ENCODE measurements at places on chromosomes 2 and 18.

- peaks cover 3% of the 10 kb centered on the region for H3K4me1 ChIP-seq
- DNase-seq, result no peak
Measured at GRCh38 chr2:181738074-181738473, 57.8 kb upstream of the NEUROD1 start.

DNA sequence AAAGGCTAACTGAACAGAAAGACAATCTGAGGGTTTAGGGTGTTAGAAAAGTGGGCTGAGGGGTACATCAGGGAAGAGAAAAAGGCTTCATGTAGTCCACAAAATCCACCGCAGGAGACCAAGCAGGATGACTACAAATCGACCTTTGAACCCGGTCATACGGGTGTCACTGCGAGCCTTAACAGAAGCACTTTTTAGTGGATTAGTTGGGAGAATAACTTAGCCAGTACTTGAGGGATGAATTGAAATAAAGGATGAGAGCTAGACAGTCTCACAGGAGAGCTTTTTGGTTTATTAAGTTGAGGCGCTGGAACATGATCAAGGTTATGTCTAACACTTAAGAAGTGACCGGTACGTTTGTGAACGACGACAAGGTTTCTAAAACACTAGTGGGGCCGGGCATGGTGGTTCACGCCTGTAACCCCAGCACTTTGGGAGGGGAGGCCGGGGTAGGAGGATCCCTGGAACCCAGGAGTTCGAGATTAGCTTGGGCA, 217.7 kb downstream of the MCFD2 start:
- peaks cover 17% of the 10 kb centered on the region for H3K27me3 ChIP-seq
- DNase-seq, result no peak
- peak overlapping the region; percentile 94 for H3K4me3 ChIP-seq
- peaks cover 31% of the 10 kb centered on the region for H3K4me1 ChIP-seq
- peak overlapping the region; percentile 87 for H3K27ac ChIP-seq
- H3K36me3 ChIP-seq, result no peaks in the 10 kb centered on the region

GRCh38 chr18:25646971-25647370, 295.0 kb upstream of the ZNF521 start:
- no peak overlapping the region for H3K27ac ChIP-seq
- H3K27me3 ChIP-seq, result no peaks in the 10 kb centered on the region
- H3K4me1 ChIP-seq, result no peaks in the 10 kb centered on the region
- no peak for DNase-seq

- H3K27me3 ChIP-seq, result peaks cover 13% of the 10 kb centered on the region
- H3K4me1 ChIP-seq, result no peaks in the 10 kb centered on the region
Measured at GRCh38 chr18:62437235-62438017, 85.4 kb upstream of the ZCCHC2 start.

DNA sequence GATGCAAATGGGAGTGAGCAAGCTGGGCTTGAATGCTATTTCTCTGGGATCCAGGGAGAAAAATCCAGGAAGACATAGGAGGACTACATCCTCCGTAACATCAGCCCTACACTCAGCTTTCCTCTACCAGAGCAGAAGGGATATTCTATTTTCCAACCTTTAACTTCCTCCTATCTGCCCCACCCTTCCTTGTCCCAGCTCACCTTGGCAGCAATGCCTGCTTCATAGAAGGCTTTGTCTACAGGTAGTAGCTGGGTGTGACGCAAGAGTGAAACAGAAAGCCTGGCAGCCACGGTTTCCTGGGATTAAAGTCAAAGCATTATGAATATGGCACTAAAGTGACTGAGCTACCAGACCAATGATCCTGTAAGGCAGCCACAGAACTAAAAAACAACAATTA, 3.9 kb downstream of the KRTCAP3 start:
- no peak overlapping the region for H3K4me3 ChIP-seq
- peaks cover 3% of the 10 kb centered on the region for H3K4me1 ChIP-seq
- no peaks in the 10 kb centered on the region for H3K27me3 ChIP-seq
- no peak overlapping the region for H3K27ac ChIP-seq
- peaks cover 28% of the 10 kb centered on the region for H3K36me3 ChIP-seq

GRCh38 chr2:69786052-69786560, 43.4 kb upstream of the GMCL1 start:
- peaks cover 39% of the 10 kb centered on the region for H3K36me3 ChIP-seq
- no peak overlapping the region for H3K27ac ChIP-seq
- no peak for DNase-seq
- H3K27me3 ChIP-seq, result no peaks in the 10 kb centered on the region
- H3K4me1 ChIP-seq, result peaks cover 21% of the 10 kb centered on the region
- H3K4me3 ChIP-seq, result no peak overlapping the region

DNA sequence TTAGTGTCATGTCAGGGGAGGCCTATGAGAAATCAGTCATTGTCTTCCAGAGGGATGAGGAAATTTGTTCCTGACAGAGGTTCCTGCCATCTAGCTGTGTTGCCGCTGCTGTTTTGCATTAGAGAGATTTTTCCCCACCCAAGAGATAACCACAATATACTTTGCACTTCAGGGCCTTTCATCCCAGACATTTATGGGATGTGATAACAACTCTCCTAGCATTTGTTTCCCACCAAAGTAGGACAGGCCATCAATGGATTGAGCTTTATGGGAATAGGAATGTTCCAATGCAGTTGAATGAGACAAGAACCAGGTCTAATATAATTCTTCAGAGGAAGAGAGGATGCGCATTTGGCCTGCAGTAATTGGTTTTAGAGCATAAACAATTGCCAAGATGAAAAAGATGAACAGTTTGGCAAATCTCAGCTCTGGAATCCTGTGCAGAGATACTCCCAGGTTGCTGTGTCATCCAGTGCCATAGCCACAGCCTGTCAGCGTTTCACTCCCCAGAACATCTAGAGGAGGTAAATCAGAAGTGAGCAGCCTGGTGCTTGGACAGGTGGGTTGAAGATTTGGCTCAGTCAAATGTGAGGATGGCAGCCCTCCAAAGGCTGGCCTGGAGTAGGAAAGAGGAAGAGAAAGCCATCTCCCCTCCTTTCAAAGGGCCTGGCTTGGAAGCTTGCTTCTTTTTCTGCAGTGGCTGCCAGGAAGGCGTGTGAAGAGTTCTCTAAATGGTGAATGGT, 93.7 kb upstream of the SETBP1 start:
- no peak overlapping the region for H3K4me3 ChIP-seq
- DNase-seq, result no peak
- H3K27ac ChIP-seq, result no peak overlapping the region
- no peaks in the 10 kb centered on the region for H3K36me3 ChIP-seq

DNA sequence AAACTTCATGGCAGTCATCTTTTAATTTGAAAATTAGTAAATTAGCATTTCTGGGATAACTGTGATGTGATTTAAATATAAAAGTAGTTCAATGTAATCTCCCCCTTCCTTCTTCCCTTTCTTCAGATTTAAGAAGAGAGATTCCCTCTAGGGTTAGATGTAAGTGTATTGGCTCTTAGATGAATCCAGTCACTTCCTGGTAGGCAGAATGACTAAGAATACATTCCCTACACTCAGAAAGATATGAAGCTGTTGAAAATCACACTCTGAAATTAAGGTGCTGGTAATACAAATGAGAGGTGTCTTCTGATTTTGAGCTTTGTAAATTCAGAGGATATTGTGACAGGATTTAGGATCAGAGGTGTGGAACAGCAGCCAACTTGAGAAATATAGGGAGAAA, 71.6 kb downstream of the TDRD15 start:
- H3K4me3 ChIP-seq, result no peak overlapping the region
- DNase-seq, result no peak
- H3K27ac ChIP-seq, result no peak overlapping the region
- H3K36me3 ChIP-seq, result no peaks in the 10 kb centered on the region
- H3K4me1 ChIP-seq, result no peaks in the 10 kb centered on the region

- DNase-seq, result no peak
- peaks cover 3% of the 10 kb centered on the region for H3K4me1 ChIP-seq
- H3K36me3 ChIP-seq, result no peaks in the 10 kb centered on the region
Measured at GRCh38 chr2:173043476-173043875, 32.2 kb upstream of the MAP3K20 start.

- peaks cover 47% of the 10 kb centered on the region for H3K27me3 ChIP-seq
- no peak overlapping the region for H3K4me3 ChIP-seq
- H3K4me1 ChIP-seq, result peaks cover 21% of the 10 kb centered on the region
- DNase-seq, result no peak
Measured at GRCh38 chr2:10084223-10084865, 4.1 kb upstream of the CYS1 start.

DNA sequence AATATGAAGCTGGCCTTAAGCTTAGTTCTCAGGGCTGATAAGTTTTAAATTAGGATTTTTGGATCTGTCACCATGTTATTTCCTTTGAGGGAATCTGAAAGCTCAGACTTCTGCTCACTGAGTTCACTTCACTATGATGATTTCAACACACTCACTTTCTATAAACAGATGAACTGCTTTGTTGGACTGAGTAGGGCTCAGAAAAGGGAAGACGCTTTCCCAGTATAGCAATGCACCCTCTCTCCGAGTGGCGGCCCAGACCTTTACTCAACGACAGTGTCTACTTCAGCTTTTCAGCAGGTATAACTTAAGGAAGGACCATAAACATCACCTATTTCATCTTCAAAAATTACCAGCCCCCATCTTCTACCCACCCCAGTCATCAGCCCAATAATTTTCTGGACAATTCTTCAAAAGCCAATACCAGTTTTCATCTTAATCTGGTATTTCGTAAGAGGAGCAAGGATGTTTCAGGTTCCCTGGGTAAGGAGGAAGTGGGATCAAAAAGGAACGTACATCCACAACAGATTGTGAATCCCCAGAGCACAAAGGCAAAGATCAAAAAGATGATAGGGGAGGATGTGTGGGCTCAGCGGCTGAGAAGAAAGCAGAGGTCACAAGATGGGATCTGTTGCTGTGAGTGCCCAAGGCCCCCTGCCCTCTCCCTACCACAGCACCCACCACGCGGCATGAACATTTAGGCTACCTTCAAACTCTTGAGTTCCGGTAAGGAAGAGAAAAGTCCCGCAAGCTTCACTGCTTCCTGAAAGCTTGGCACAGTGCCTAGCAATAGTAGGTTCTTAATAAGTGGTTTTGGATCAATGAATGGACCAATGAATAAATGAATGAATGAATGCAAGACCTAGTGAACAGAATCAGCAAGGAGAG, 41.9 kb downstream of the LPIN2 start:
- H3K4me3 ChIP-seq, result peak overlapping the region; percentile 89
- H3K4me1 ChIP-seq, result peaks cover 82% of the 10 kb centered on the region
- peak overlapping the region; percentile 98 for H3K27ac ChIP-seq
- DNase-seq, result no peak
- H3K27me3 ChIP-seq, result no peaks in the 10 kb centered on the region

DNA sequence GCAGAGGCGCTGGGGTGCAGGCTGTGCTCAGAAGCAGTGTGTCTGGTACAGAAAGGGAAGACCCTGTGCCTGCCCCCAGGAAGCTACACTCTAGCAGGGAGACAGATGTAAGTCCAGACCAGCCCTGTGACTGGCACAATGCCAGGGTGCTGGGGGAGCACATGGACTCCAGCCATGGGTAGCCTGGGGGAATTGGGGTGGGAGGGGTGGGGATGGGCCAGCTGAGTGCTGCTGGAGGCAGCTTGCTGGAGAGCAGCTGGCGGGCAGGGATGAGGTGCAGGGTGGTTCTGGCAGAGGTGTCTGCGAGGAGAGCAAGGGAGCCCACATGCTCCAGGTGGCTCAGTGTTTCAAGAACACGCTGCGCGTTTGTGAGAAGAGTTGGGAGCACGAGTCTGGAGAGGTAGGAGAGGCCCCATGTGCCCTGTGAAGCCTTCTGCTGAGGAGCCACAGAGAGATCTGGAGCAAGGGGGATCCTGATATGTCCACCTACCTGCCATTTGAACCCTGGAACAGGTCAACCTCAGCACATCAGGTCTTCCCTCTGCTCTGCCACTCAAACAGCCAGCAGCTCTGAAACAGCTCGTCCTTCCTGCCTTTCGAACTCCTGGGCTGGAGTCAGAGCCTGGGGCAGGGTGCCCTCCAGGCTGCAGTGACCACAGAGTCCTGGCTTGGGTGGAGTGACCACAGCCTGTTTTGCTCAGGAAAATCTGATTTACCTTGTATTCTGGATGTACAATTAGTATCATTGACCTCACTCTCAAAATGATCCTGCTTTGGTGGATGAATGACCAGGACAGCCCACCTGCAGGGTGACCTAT, 15.1 kb downstream of the ALLC start:
- no peaks in the 10 kb centered on the region for H3K36me3 ChIP-seq
- DNase-seq, result no peak
- H3K4me1 ChIP-seq, result no peaks in the 10 kb centered on the region
- H3K27me3 ChIP-seq, result no peaks in the 10 kb centered on the region
- H3K4me3 ChIP-seq, result no peak overlapping the region
- H3K27ac ChIP-seq, result no peak overlapping the region

DNA sequence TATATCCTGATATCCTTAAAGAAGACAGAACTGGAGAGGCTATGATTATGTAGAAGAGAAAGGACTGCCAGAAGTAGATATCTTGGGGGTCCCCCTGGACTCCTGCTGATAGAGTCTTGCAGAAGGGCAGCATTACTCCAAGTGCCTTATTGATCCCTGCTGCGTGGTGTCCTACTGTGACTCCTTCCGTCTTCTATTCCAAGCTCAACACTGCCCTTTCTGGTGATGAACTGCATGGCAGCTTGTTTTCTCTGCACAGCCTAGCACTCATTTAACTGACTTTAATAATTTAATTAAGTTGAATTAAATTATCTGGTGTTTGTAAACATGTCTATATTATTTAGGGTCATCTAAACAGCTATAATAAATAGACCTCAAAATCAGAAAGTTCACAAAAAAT, 194.1 kb upstream of the DSEL start:
- no peak for DNase-seq
- H3K27me3 ChIP-seq, result no peaks in the 10 kb centered on the region
- no peaks in the 10 kb centered on the region for H3K36me3 ChIP-seq
- no peaks in the 10 kb centered on the region for H3K4me1 ChIP-seq

GRCh38 chr2:96159084-96159830, 14.0 kb upstream of the DUSP2 start:
- no peaks in the 10 kb centered on the region for H3K27me3 ChIP-seq
- peaks cover 74% of the 10 kb centered on the region for H3K4me1 ChIP-seq
- H3K27ac ChIP-seq, result peak overlapping the region; percentile 93
- H3K36me3 ChIP-seq, result peaks cover 8% of the 10 kb centered on the region

GRCh38 chr2:72891091-72891818, 4.0 kb downstream of the SPR start:
- peaks cover 14% of the 10 kb centered on the region for H3K27me3 ChIP-seq
- no peaks in the 10 kb centered on the region for H3K36me3 ChIP-seq
- no peak overlapping the region for H3K4me3 ChIP-seq
- no peak for DNase-seq
- peaks cover 1% of the 10 kb centered on the region for H3K4me1 ChIP-seq
- H3K27ac ChIP-seq, result no peak overlapping the region

- H3K27me3 ChIP-seq, result peaks cover 17% of the 10 kb centered on the region
- H3K27ac ChIP-seq, result no peak overlapping the region
- no peak overlapping the region for H3K4me3 ChIP-seq
- no peak for DNase-seq
- no peaks in the 10 kb centered on the region for H3K36me3 ChIP-seq
- H3K4me1 ChIP-seq, result no peaks in the 10 kb centered on the region
Measured at GRCh38 chr2:9941996-9942390, 9.5 kb upstream of the GRHL1 start.

GRCh38 chr2:114436329-114436728, 6.1 kb upstream of the DPP10 start:
- no peak overlapping the region for H3K4me3 ChIP-seq
- no peaks in the 10 kb centered on the region for H3K27me3 ChIP-seq
- no peak for DNase-seq
- H3K4me1 ChIP-seq, result no peaks in the 10 kb centered on the region
- H3K36me3 ChIP-seq, result no peaks in the 10 kb centered on the region

GRCh38 chr2:187774551-187775071, 220.4 kb upstream of the TFPI start:
- peaks cover 11% of the 10 kb centered on the region for H3K4me1 ChIP-seq
- peaks cover 3% of the 10 kb centered on the region for H3K27me3 ChIP-seq
- H3K27ac ChIP-seq, result no peak overlapping the region
- no peak for DNase-seq
- no peaks in the 10 kb centered on the region for H3K36me3 ChIP-seq
- H3K4me3 ChIP-seq, result no peak overlapping the region

GRCh38 chr2:16187482-16187817, 247.1 kb downstream of the MYCN start:
- H3K36me3 ChIP-seq, result no peaks in the 10 kb centered on the region
- DNase-seq, result no peak
- no peak overlapping the region for H3K4me3 ChIP-seq
- no peaks in the 10 kb centered on the region for H3K4me1 ChIP-seq

Data from activated T-helper 2 cell treated with anti-CD3 and anti-CD28 coated beads, Interferon-gamma antibody, Interleukin-2, Interleukin-4, amounts not matched to agents 10 μg/mL and 5 μg/mL and 100 μg/mL, durations not matched to agents 14 hours and 24 hours and 36 hours (primary cell).